Cortex of kidney (tissue), 1 donor: ENCODE measurements at places on chromosomes 5 and 9.

DNA sequence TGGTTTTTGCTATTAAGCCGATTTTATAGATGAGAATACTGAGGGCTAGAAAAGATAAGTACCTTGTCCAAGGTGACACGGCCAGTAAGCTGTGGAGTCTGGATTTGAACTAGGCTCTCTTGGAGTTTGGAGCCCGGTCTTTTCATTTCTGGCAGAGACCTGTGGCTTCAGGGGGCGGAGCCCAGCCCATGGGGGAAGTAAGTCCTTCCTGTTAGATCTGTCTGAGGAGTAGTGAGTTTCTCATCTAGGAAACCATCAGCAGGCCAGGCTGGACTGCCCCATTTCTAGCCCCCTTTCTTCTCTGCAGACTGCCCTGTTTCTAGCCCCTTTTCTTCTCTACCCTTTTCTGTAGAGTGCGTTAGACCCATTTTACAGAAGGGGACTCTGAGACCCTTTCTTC, 521 bp upstream of the PTGS1 start:
- DNase-seq = no peak

- no peak for DNase-seq
Measured at GRCh38 chr9:36818965-36819870, 214.8 kb downstream of the PAX5 start.

DNA sequence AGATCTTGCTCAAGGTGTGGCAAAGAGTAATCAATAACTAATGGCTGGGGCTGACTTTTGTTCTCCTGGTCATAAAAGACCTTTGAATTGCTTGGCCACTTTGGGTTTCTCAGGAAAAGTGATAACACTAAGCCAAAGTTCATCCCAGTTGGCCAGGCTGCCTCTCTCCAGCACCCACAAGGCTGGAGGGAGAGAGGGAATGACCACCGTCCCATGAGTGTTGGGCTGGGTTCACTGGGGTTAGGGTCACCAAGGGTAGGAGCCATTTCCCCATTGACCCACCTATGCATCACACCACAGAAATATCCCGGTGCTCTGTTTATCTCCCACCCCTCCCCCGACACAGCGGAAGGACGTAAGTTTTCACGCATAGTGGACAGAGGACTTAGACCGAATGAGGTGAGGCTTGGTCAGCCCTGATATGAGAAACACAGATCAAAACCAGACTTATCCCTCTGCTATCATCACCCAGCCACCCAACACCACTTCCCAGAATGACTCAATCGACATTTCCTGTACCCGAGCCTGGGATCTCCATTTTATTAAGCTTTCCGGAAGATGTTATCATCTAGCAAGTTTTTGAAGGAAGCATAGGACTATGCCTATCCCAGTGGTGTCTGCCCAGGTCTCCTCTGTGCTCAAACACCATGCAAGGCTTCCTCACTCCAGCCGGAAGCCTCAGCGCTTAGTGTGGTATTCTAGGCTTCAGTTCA, 27.0 kb upstream of the PPARGC1B start:
- DNase-seq = no peak

DNA sequence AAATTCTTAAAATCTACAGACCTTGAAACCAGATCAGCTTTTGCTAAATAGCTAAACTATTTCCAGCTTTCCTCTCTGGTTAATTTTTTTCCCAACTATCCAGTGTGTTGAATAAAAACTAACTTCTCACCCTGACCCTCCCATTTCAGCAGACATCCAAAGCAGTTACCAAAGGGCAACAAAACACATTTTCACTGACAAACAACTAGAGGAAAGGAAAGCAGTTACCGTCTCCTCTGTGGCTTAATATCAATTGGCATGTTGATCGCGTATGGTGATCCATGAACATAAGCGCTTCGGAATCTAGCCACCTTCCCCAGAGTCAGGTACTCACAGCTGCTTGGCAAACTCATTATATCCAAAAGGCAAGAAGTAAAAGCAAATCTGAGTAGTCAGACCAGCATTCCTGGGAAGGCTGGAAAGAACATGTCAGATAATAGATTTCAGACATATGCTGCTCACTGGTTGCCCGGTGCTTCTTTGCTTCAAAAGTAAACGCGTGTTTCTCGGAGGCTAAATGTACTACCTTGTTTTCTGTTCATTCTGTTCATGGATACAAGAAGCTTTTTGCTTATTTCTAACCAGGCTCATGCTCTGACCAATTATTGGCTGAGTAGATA, 463.4 kb downstream of the PDE4D start:
- no peak for DNase-seq

DNA sequence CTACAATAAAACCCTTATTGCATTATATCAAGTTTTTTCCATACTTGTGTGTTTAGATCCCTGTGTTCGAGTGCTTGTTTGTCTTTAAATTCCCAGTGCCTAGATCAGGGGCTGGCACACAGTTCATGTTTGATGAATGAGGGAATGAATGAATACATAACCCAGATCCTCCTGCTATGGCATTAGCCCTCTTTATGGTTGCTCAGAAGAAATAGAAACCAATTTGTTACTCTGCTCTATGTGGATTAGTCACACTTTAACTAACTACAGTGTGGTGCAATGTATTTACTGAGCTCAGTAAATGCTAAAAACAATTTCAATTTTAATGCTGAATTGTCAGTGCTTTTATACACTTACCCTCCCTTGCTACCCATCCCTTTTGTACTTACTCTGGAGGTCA, 16.4 kb upstream of the GALNT10 start:
- DNase-seq = no peak

DNA sequence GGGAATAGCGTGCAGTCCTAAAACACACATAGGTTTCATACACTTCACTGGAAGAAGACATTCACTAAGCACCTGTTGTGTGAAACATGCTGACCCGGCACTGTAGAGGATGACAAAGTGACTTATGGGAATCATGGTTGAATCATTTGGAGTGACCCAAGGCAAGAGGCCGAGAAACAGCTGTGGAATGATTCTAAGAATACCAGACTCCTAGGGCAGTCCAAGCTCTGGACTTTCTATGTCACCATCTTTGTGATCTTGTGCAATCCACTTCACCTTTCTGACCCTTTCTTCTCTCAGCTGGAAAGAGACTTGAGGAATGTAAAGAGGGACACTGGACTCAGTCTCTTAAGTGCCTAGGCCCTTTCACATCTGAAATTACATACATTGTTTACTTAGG, 13.1 kb downstream of the MSANTD3 start:
- DNase-seq = no peak

DNA sequence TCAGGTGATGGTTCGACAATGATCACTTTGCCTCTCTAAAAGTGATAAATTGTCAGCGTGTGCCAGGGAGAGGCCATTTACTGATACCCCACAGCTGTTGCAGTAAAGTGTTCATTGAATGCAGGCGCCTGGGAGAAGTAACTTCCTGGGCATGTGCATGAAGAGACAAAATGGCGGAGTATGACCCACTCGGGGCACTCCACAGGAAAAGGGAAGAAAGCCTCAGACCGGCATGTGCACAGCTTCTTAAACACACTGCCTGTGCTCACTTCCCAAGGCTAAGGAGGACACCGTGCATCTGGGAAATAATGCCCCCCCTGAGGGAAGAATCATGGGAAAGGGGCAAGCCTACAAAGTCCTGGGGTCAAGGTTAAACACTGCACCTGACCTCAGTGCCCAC, 329.5 kb downstream of the ICE1 start:
- no peak for DNase-seq

DNA sequence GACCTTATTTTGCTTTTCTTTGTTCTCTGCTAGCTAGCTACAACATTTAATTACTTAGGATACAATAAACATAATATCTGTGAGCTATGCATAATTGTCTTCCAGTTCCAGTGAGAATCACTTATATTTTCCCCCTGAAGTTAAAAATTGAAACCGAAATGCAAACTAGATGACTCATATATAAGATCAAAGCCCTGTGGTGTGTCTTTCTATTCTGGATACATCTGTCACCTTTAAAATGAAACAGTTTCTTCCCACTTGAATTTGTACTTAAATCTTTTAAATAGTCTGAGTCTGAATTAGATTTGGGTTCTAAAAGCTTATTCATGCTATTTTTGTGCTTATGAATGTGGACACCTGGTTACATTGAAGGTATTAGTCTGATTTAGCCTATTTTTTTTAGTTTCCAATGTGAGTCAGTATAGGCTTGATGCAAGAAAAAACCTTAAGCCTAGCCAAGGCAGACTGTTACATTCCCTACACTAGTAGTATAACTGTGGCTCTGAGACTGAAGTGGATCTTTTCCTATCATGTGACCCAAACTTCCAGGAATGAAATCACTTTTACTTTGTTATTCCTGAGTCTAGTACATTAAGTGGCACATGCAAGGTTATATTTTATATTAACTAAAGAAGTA, 703.5 kb upstream of the RGMB start:
- no peak for DNase-seq

DNA sequence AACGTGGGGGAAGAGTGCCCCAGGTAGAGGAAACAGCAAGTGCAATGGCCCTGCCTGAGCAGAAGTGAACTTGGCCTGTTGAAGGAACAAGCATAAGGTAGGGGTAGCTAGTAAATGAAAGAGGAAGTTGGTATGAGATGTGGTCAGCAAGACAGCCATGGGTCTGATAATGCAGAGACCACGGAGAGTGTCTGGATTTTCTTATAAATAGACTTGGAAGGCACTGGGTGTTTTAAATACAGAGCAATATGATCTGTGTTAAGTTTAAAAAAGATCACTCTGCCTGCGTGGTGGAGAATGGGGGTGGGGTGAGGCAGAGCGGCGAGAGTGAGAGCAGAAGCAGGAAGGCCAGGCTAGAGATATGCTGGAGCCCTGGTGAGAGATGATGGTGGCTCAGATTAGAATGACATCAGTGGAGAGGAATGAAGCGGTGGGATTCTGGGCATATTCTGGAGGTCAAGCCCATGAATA, 4.2 kb downstream of the ADAM19 start:
- no peak for DNase-seq

DNA sequence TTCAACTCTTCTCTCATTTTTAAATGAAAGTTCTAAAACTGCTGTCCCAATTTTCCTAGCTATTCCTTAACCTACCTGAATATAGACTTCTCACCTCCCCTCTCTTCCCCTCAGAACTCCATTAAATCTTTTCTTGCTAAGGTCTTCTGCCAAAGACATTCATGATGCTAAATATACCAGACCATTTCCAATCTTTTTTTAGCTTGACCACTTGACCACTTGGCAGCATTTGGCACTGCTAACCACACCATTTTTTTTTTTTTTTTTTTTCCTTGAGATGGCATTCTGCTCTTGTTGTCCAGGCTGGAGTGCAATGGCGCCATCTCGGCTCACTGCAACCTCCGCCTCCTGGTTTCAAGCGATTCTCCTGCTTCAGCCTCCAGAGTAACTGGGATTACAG, 3.6 kb upstream of the ZNF131 start:
- DNase-seq = no peak
